A172 (cell line): ENCODE measurements at places on chromosomes 5 and 9. TPM values are rescaled to one million over a fixed set of nuclear protein-coding genes. Genes with fewer than 3 reads are reported as not detected.

GRCh38 chr9:126239515-126239914 is 87.1 kb upstream of the MVB12B start:
- no peak for DNase-seq

DNA sequence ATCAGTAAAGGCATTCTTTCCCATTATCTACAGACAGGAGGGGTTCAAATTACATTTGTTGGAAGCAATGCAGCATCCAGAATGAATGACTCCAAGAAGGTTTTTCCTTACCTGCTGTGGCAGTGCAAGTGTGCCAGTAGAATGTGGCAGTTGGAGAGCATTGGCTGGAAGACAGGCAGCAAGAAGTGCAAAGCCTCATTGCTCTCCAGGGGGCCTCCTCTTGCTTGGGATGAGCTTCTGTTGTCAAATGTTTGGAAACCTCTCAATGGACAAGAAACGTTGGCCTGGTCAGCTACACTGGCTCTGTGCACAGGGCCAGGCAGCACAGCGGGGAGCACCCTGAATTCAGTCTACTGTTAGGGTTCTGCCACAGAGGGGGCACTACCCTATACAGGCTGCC is 226.6 kb downstream of the ADCY2 start:
- no peak for DNase-seq

- DNase-seq: no peak
Observed at GRCh38 chr5:52448111-52448510, 339.6 kb upstream of the ITGA1 start.

DNA sequence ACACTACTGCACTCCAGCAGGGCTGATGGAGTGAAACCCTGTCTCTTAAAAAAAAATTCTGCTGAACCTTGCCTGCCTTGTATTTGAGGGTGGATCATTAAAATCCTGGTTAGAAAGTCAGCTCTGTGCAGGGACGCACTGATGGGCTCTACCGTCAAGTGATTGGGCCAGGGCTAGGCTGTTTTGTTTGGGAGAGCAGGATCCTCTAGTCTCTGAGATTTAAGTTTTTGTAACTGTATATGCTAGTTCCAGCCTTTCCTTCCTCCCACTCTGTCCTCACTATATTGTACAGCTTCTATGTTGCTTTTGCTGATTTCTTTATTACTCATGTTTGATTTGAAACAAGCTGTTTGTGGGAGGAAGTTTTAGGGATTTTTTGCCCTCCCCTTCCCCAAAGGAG is 11.5 kb downstream of the DDX4 start:
- DNase-seq: no peak

- no peak for DNase-seq
Observed at GRCh38 chr5:143217804-143218160, 185.7 kb downstream of the NR3C1 start.

GRCh38 chr9:128523199-128523925 is 18.8 kb downstream of the GLE1 start:
- DNase-seq: peak; percentile 53

DNA sequence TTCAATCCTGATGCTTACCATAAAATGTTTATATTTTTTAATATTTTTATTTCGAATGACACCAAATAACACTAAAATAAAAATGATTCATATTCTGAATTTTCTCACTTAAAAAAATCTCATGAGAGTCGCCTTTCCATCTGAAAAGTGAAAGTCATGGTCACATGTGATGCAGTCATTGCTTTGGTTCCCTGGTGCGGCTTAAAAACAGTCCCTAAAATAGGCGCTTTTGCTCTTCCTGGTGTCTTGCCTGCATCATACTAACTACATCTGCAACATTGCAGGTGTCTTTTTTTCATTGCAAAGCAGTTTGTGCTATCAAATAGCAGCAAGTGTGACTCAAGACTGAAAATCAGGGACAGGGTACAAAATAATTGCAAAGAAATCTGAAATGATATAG is 185.2 kb upstream of the NREP start:
- DNase-seq: no peak

DNA sequence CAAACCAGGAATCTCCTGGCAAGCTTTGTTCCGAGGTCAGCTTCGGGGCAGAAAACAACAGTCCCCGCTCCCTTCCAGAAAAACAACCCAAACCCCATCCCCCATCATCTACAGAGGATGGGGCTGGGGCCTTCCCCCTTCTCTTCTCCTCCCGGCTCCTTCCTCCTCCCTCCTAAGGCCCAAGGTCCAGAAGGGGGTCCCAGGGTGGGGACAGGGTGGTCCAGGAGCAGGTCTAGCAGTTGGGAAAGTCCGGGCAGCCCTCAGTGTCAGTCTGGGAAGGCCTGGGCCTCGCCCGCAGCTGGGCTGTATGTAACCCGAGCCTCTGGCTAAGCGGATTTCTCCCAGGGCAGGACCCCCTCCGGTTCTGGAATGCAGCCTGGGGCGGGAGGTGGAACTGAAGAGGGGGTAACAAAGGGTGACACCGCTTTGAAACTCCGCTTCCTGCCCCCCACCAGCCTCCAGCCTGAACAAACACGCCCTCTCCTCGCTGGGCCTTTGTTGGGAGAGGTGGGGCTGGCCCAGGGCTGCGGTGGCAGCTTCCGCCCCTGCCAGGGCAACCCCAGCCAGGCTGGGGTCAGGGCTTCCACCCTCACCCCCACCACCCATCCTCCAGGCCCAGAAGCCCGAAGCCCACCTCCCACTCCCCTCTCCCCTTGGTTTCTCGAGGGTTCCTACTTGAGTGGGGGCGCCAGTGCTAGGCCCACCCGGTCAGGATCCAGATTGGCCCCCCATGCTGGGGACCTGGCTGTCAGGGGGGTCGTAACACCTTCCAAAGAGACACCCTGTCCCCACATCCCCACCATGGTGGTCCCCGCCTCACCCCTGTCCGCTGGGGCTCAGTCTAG is 63.5 kb downstream of the C9orf50 start:
- peak; percentile 89 for DNase-seq

Gene HK3
- total RNA-seq: not detected in 2 replicates

Gene ACTBL2
- 0.05 TPM in 1 of 2 replicates, not detected in the other for total RNA-seq

Gene TMEM252
- not detected in 2 replicates for total RNA-seq

Gene NAIF1
- total RNA-seq: 14.1 and 15.7 TPM in 2 replicates

Gene SLC34A1
- 0.05 TPM in 1 of 2 replicates, not detected in the other for total RNA-seq

Gene KCNIP1
- total RNA-seq: 0.36 TPM in 1 of 2 replicates, not detected in the other

Gene SOX30
- total RNA-seq: not detected in 2 replicates
